Renal pelvis (tissue), 12 donors: ENCODE measurements at places on chromosomes 4 and X.

GRCh38 chr4:145380123-145380522 is 101.5 kb upstream of the SMAD1 start:
- DNase-seq = no peak

- no peak for DNase-seq
Measured at GRCh38 chrX:39805022-39805421, 292.7 kb downstream of the BCOR start.

DNA sequence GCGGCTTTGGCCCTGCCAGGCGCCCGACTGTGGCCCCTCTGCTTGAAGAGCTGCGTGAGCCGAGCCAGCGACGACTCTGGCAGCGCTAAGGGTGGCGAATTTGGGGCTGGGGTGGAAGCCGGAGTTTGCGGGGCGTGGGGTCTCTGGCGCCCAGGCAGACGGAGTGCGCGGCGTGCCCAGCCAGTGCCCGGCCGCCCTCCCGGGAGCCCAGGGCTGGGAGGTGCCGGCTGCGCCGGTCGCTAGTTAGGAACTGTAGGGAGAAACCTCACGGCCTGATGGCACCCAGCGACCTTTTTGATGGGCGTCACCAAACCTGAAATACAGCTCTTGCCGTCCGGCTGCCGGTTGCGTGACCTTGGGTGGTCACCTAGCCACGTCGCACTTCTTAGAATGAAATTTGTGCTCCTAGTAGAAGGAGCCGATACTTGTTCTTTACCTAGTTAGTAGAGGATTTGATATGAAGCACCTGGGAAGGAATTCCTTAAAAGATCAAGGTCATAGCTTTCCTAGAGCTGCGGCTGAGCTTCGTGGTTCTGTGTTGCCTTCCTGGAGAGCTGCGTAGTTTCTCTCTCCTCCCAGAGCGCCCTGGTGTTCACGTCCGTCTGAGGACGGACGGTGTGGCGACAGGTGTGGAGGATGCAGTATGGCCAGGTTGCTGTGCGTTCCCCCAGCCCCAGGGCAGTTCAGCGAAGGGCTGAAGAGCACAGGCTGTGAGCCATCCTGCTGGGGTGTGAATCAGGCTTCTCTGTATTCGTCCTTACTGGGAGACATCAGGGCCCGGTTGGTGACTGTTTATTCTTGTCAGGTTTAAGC is 680 bp downstream of the MAEA start:
- DNase-seq = peak; percentile 34

DNA sequence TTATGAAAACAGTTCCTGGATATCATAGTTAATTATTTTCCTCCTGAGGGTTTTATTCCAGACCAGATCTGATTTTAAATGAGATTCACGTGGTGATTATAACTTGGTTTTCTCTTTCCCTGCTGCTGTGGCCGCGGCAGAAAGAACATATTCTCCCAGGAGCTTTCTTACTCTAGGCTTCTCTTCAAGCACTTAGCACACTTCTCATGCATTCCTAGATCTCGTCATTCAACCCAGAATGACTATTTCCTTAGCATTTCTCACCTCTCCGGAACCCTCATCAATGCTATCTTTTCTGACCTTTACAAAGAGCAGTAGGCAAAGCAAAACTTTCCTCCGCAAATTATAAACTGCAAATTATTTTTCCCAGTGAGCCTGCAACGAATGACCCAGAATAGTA is 122.9 kb downstream of the GPAT3 start:
- no peak for DNase-seq

GRCh38 chr4:140094438-140095420 is 59.3 kb downstream of the MAML3 start:
- no peak for DNase-seq

GRCh38 chrX:64291123-64291522 is 60.7 kb upstream of the ASB12 start:
- no peak for DNase-seq

DNA sequence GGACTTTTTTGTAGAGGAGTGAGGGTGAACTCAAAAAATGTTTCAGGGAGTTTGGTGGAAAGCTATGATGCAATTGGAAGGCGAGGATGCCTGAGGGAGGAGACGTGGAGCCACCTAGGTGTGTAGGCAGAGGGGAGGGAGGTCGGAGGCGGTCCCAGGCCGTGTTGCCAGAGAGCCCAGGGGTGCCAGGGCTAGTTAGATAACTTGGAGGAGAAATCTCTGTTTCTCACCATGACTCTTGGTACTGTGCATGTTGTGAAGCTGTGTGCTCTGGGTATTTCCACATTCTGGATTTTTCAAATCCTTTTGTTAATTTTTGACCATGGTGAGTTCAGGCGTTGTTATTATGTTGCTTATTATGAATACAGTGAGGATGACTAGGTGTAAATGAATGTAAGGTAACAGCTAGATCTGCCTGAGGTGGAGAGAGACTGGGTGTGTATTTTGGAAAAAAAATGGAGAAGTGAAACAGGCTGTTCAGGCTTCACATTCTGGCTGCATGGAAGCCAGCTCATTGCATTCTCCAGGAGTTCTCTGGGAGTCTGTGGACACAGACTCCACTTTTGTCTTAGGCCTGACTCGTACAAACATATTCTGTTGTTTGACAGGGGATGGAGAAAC is 4.5 kb downstream of the RAB9A start:
- no peak for DNase-seq

GRCh38 chr4:136643416-136643815 is 888.9 kb downstream of the PCDH18 start:
- no peak for DNase-seq

DNA sequence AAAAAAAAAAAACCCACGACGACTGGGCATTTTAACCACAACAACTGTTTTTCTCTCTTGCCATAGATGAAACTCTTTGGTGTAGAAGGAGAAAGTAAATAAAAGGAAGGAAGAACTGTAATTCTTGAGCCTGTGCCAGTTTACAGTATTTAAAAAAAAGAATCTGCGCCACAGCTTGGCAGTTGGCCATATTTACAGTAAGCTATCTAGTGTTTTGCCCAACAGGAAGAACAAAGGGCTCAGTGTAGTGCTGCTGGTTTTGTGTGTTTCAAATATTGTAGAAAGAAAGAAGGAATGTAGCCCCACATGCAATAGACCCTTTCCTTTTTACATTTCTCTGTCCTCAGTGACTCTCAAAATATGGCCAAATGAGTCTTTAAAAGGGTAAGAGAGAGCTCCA is 66.1 kb downstream of the NR3C2 start:
- peak; percentile 30 for DNase-seq

DNA sequence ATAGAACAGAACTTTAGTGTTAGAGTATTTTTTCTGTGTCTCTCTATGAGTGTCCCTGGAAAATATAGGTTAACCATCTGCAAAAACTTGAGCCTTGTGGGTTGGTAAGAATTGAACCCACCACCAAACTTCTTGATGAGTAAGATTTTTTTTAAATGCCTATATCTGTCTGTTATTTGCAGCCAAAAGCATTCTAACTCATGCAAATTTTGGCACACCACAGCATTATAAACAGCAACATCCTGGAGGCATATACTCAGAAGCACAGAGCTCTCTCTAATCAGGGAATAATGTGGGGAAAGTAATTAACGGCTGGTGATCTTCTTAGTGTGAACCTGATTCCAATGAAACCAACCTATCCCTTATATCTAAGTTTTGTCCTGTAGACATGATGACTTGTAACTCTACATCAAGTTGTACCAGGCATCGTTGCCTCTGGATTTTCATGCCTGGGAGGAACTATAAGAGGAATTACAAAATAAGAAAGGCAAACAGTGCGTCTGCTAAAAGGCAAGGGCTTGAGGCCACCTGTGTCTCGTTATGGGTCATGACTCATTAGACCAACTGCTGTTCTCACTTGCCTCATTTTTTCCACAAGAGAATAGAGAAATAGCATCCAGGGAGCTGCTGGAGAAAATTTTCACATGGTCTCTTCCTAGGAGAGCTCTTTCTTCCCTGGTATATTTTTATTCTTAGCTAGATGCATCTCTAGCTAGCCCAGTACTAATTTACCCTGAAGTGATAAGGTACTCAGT is 202.4 kb downstream of the CHIC2 start:
- no peak for DNase-seq
